Posterior vena cava (tissue), 2 donors: ENCODE measurements at places on chromosomes 6 and 20. TPM values are rescaled to one million over a fixed set of nuclear protein-coding genes. Genes with fewer than 3 reads are reported as not detected.

- DNase-seq: no peak
These were observed 96.7 kb upstream of the FAM184A start for GRCh38 chr6:119174879-119175817.

BPIFB3 gene
- not detected for total RNA-seq

- DNase-seq: no peak
These were observed 35.6 kb upstream of the DTNBP1 start for GRCh38 chr6:15698471-15698870.

TBXT gene
- total RNA-seq: not detected

- DNase-seq: no peak
These were observed 20.6 kb downstream of the KCNQ5 start for GRCh38 chr6:72642435-72642834.

ZNF334 gene
- total RNA-seq: 1.1 TPM

DNA sequence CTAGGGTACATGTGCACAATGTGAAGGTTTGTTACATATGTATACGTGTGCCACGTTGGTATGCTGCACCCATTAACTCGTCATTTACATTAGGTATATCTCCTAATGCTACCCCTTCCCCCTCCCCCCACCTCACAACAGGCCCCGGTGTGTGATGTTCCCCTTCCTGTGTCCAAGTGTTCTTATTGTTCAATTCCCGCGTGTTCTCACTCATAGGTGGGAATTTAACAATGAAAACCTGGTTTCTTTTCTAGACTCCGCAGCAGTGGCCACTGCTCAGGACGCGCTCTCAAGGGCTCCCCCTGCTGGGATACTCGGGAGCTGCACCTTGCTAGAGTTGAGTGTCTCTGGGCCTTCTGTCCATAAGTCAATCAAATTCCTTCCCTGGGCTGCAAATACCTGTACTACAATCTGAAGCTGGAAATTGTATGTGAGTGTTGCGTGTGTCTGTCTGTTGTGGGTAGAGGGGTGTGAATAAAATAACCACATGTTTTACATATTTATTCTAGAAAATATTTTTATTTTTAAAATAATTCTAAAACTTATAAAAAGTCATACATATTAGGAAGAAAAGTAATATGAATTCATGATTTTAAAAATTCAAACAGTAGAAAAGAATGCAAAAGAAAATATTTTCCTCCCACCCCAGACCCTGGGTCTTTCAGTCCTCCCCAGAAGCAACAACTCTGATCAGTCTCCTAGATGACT is 8.2 kb upstream of the CEP250 start:
- peak; percentile 94 for DNase-seq

DNA sequence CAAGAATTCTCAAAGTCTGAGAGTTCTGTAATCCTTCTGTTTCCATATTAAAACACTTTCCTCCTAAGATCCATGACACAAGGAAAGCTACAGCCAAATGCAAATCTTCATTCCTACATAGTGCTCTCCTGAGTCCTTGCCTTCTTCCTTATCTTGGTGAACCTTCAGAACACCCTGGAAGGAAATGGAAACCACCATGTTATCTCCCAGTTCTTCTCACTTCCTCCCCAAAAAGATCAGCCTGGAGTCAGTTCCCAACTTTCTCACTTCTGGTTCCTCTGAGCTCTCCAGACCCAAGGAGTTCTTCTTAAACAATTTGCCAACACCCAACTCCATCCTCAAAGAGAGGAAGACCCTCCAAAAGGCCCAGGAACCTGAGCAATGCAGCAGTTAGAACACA is 193.3 kb upstream of the CCN2 start:
- no peak for DNase-seq

LY6G6D gene
- total RNA-seq: not detected

GRCh38 chr6:158654960-158655489 is 5.2 kb downstream of the SYTL3 start:
- no peak for DNase-seq

SIRPD gene
- total RNA-seq: not detected

GRCh38 chr20:16311756-16312155 is 261.5 kb downstream of the KIF16B start:
- DNase-seq: no peak

DNA sequence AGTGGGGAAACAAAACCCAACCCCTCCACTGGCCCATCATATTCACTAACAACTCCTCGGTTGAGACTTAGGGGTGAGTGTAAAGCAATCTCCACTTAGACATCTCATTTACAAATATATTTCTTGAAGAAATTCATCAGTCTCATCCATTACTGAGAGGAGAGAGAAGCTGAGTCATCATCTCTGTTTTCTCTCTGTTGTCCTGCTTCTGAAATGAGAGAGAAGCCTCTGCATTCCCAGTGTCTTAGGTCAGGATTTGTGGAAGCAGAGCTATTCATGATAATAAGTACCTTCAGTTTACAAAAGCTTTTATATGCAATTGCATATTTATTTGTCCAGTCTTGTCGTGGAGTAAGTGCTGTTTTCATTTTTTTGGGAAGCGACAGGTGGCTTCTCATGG is 879 bp downstream of the MEP1A start:
- DNase-seq: no peak

- DNase-seq: no peak
These were observed 877.8 kb downstream of the EPHA7 start for GRCh38 chr6:92541448-92542060.

DNA sequence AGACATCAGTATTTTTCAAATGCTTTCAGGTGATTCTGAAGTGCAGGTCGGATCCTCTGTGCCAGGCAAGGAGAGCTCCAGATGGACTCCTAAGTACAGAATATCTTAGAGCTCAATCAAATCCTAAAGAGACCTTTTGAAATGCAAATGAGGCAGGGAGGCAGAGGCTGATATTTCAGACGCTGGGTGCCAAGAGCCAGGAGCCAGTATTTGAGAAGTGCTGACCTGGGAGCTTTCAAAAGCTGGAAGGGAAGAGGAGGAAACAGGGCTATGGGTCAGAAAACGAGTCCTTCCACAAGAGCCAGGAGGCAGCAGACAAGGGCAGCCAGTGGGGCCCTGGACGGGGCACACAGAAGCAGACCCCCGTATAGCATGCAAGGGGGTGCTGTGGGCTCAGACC is 46.1 kb upstream of the DSN1 start:
- no peak for DNase-seq

DNA sequence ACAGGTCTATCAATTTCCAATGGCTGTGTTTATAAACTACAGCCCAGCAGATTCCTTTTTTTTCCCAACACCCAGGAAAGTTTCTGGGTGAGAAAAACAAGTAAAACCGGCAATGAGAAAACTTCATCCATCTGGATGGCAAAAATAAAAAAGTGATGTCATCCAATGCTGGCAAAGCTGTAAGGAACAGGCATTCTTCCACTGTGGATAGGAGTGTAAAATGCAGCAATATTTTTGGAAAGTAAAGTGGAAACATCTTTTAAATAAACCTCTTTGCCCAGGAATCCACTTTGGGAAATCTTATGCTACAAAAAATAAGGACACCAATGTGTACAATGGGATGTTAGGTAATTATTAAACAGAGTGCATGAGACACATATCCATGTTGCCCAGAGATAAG is 102.1 kb upstream of the NT5E start:
- DNase-seq: no peak

DNA sequence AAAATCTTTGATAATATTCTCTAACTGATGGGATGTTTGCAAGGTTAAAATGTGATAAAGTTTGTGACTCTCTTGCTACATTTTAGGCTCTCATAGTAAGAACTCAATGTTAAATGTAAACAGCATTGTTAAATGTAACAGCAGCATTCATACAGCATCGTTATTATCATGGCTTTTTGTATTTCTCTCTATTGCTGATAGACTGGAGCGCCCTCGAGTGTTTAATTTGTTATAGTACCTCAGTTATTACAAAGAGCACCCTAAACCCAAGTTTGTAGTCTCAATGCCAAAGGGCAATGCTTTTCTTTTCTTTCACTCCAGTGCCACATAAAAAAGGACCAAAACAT is 14.9 kb upstream of the TTPAL start:
- DNase-seq: no peak

DNA sequence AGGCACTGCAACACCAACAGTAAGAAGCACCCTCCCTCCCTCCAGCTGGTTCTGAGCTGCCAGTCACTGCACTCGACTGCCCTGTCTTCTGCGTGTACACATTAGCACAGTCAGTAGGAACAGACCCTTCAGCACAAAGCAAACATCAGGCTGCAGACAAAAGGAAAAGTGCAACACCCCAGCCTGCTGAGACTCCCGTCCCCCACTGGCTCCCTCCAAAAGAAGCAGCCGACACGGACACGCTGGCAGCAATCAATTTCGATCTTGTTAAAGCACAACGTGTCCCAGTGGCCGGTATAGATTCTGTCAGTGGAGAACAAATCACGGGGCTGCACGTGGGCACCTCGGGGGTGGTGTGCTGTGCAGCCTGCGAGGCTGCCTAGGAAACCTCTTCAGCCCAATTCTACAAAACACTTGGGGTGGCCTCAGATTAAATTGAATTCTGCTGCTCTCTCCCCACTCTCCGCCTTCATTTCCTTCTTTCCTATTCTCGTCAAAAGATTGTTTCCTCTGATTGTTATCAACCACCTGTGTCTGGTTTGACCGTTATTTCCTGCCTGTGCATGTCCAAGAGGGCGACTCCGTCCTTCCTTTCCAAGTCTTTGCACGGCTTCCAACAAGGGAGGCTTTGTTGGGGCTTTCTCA is 38.7 kb downstream of the TRAF3IP2 start:
- DNase-seq: no peak

PDE7B gene
- 5.9 TPM for total RNA-seq

CRISP3 gene
- 0.19 TPM for total RNA-seq

GRCh38 chr6:90425161-90425641 is 128.6 kb upstream of the BACH2 start:
- no peak for DNase-seq

PTCRA gene
- total RNA-seq: not detected

PGC gene
- not detected for total RNA-seq

ABT1 gene
- 10.3 TPM for total RNA-seq

DNA sequence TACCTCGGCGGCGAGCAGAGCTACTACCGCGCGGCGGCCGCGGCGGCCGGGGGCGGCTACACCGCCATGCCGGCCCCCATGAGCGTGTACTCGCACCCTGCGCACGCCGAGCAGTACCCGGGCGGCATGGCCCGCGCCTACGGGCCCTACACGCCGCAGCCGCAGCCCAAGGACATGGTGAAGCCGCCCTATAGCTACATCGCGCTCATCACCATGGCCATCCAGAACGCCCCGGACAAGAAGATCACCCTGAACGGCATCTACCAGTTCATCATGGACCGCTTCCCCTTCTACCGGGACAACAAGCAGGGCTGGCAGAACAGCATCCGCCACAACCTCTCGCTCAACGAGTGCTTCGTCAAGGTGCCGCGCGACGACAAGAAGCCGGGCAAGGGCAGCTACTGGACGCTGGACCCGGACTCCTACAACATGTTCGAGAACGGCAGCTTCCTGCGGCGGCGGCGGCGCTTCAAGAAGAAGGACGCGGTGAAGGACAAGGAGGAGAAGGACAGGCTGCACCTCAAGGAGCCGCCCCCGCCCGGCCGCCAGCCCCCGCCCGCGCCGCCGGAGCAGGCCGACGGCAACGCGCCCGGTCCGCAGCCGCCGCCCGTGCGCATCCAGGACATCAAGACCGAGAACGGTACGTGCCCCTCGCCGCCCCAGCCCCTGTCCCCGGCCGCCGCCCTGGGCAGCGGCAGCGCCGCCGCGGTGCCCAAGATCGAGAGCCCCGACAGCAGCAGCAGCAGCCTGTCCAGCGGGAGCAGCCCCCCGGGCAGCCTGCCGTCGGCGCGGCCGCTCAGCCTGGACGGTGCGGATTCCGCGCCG is 994 bp downstream of the FOXC1 start:
- peak; percentile 86 for DNase-seq

DNA sequence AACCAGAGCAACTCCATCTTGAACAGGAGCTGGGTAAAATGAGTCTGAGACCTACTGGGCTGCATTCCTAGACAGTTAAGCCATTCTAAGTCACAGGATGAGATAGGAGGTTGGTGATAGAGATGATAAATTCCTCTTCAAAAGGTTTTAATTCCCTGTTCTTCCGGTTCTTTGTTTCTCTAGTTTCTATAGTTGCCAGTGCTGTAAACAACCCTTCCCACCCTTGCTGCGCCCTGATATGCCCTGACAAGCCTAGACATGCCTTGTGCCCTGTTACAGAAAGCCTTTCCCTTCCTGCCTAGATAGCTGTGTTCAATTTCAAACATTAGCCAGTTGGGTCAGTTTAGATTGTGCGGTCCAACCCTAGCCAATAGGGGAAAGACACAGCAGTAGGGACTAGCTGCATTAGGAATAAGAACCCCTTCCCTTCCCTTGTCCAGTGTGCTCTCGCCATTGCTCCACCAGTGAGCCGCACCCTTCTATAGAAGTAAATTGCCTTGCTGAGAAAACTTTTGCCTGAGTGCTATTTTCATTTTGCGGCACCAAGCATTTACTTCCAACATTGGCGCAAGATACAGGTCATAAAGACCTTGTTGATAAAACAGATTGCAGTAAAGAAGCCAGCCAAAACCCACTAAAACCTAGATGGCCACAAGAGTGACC is 52.5 kb upstream of the CCN2 start:
- no peak for DNase-seq

LTA gene
- not detected for total RNA-seq

DNA sequence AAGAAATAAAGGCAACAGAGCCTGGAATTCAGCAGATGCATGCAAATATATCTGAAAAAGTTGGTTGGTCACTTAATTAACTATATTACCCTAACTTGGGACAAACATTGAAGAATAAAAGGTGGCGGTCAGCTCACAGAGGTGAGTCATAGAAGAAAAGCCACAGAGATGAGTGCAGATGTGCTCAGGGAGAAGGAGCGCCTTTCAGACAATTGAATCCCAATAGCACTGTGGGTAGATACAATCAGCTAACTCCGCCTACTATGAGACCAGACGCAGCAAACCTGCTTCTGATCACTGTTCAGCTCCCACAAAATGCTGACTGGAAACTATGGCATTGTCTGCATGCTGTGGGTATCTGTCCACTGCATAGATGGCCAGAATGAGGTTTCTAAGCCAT is 447.8 kb downstream of the PTPRT start:
- DNase-seq: no peak

DNA sequence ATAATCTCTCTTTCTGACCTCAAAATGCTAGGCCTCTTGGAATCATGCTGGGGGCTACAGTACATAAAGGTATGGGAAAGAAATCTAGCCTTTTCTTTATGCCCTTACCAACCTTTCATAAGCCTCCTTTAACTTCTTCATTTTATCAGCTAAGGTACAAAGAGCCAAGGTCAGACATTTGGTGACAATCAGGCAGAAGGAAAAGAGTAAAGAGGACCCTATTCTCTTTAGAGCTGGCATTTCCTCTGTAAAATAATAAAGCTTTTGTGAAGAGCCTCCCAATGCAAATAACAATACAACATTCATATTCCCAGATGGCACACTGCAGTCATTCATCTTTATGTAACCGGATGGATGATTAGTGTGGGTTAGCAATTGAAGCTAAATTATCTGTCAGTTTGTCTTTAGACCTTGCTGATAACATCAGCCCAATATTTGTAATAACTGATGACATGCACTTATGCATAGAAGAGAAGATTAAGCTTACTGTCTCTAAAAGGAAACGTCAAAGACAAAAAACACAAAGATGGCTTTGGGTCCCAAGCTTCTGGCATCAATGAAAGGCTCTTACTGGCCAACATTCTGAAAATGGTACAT is 163.1 kb downstream of the IBTK start:
- no peak for DNase-seq
